Pancreas (tissue), 10 donors: ENCODE measurements at places on chromosomes 11 and 22.

GRCh38 chr11:92257536-92257935 lies 32.9 kb downstream of the FAT3 start:
- DNase-seq = no peak
- H3K4me3 ChIP-seq = no peak overlapping the region
- H3K36me3 ChIP-seq = no peaks in the 10 kb centered on the region
- no peak overlapping the region for H3K27ac ChIP-seq
- H3K27me3 ChIP-seq = no peaks in the 10 kb centered on the region
- no peaks in the 10 kb centered on the region for H3K4me1 ChIP-seq

DNA sequence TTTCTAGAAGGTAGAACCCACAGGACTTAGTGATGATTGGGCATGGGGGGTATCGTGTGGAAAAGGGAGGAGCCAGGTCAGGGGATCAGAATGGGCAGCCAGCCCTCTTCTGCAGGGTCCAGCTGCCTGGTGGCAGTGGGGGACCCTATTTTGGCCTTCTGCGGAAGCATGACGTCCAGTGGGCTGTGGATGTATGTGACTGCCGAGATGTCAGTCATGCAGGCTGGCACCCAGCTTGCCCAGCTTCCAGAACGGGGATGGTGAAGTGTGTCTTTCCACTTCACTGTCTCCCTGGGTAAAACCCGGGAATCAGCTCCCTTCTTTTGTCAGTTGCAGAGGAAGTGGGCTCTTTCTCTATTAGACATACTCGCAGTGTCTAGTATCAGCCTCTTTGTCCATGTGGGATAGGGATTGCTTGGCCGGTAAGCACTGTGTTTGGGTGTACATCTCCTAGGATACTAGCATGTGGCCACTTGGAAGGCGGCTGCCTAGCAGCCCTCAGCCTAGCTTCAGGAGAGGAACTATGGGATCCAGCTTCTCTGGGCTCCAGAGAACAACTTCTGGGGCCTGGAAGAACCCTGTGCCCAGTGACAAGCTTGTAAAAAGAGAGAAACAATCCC lies 51.4 kb downstream of the GRIK4 start:
- H3K27me3 ChIP-seq = peaks cover 11% of the 10 kb centered on the region
- H3K4me1 ChIP-seq = peaks cover 6% of the 10 kb centered on the region
- H3K27ac ChIP-seq = no peak overlapping the region
- DNase-seq = no peak
- H3K36me3 ChIP-seq = no peaks in the 10 kb centered on the region
- no peak overlapping the region for H3K4me3 ChIP-seq

- H3K27ac ChIP-seq = no peak overlapping the region
- no peak for DNase-seq
- H3K36me3 ChIP-seq = no peaks in the 10 kb centered on the region
- H3K27me3 ChIP-seq = no peaks in the 10 kb centered on the region
- no peaks in the 10 kb centered on the region for H3K4me1 ChIP-seq
These were observed 52.1 kb upstream of the SESN3 start for GRCh38 chr11:95283146-95283545.

- H3K36me3 ChIP-seq = no peaks in the 10 kb centered on the region
- H3K4me3 ChIP-seq = no peak overlapping the region
- H3K4me1 ChIP-seq = no peaks in the 10 kb centered on the region
- no peak for DNase-seq
- H3K27me3 ChIP-seq = no peaks in the 10 kb centered on the region
These were observed 1060.1 kb downstream of the NTM start for GRCh38 chr11:132430429-132431062.

GRCh38 chr22:38755155-38755910 lies 465 bp downstream of the SUN2 start:
- H3K4me3 ChIP-seq = peak overlapping the region; percentile 83
- peak; percentile 96 for DNase-seq
- peaks cover 25% of the 10 kb centered on the region for H3K36me3 ChIP-seq
- peaks cover 7% of the 10 kb centered on the region for H3K4me1 ChIP-seq

- H3K36me3 ChIP-seq = peaks cover 7% of the 10 kb centered on the region
- H3K4me3 ChIP-seq = no peak overlapping the region
- H3K27ac ChIP-seq = peak overlapping the region; percentile 66
- DNase-seq = no peak
These were observed 8.0 kb downstream of the NEAT1 start for GRCh38 chr11:65430406-65431217.

GRCh38 chr22:48234011-48234410 lies 1471.6 kb downstream of the TBC1D22A start:
- no peaks in the 10 kb centered on the region for H3K36me3 ChIP-seq
- DNase-seq = no peak
- no peak overlapping the region for H3K27ac ChIP-seq
- H3K4me3 ChIP-seq = no peak overlapping the region
- no peaks in the 10 kb centered on the region for H3K27me3 ChIP-seq

DNA sequence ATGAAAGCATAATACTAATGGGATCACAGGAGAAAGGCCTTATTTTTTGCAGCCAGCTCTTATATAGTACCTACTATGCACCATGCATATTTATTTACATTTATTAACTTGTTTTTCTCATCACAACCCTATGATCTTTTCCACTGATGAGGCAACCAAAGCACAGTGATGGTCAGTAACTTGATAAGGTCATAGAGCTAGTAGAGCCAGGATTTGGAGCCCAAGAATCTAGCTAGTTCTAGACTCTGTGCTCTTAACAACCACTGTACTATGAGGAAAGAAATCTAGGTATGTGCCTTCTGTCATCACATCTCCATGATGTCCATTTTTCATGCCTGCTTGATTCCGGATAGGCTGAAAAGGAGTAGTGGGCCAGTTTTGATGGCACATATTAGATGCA lies 24.0 kb upstream of the ABTB2 start:
- no peak overlapping the region for H3K4me3 ChIP-seq
- H3K27me3 ChIP-seq = no peaks in the 10 kb centered on the region
- H3K4me1 ChIP-seq = no peaks in the 10 kb centered on the region
- DNase-seq = no peak
- H3K36me3 ChIP-seq = no peaks in the 10 kb centered on the region

- no peaks in the 10 kb centered on the region for H3K36me3 ChIP-seq
- no peak overlapping the region for H3K4me3 ChIP-seq
- H3K27ac ChIP-seq = no peak overlapping the region
- H3K27me3 ChIP-seq = no peaks in the 10 kb centered on the region
- H3K4me1 ChIP-seq = no peaks in the 10 kb centered on the region
These were observed 644.4 kb downstream of the TBC1D22A start for GRCh38 chr22:47406896-47407295.

GRCh38 chr11:114258696-114259095 lies 37.5 kb upstream of the NNMT start:
- H3K4me1 ChIP-seq = no peaks in the 10 kb centered on the region
- no peaks in the 10 kb centered on the region for H3K36me3 ChIP-seq
- no peak for DNase-seq
- H3K4me3 ChIP-seq = no peak overlapping the region

- no peak overlapping the region for H3K4me3 ChIP-seq
- no peaks in the 10 kb centered on the region for H3K36me3 ChIP-seq
- H3K27me3 ChIP-seq = no peaks in the 10 kb centered on the region
- peak overlapping the region; percentile 24 for H3K27ac ChIP-seq
- DNase-seq = peak; percentile 35
- peaks cover 18% of the 10 kb centered on the region for H3K4me1 ChIP-seq
These were observed 80.1 kb downstream of the EMSY start for GRCh38 chr11:76524919-76525318.

DNA sequence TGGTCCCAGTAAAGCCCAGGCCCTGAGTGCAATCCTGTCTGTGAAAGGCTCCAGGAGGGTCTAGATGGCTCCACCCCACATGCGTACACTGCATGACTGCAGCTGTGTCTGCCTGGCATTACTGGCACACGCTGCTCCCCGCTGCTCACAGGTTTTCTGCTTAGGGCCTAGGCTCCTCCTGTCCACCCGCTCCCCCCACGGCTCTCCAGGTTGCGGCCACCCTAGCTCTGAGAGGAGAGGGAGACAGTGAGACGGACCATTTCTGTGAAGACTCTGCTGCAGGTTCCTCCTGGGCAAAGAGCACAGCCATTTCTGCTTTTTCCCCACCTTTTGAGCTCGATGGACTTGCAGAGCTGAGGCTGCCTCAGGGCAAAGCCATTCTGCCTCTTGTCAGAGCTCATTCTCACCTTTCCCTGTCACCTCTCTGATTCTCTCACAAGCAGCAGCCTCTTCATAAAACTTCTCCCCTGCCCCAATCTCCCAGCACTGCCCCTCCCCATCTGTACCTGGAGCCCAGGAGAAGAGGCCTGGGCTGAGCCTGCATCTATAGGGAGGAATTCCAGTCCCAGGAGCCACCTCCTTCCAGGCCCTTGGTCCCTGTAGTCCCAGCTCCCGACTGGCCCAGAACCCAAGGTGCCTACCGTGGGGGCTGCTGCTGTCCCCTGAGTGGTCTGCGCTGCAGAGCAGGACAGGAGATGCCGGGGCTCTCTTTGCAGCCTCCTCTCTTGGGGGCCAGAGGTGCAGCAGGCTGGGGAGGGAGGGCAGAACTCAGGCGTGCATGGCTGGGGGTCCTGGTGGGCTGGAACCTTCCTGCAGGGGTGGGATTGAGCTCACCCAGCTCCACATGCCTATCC lies 433.7 kb upstream of the B3GAT1 start:
- H3K4me1 ChIP-seq = no peaks in the 10 kb centered on the region
- H3K4me3 ChIP-seq = no peak overlapping the region
- no peak overlapping the region for H3K27ac ChIP-seq
- no peaks in the 10 kb centered on the region for H3K36me3 ChIP-seq
